ENCODE measurements at places on chromosomes 12 and 14. TPM values are rescaled to one million over a fixed set of nuclear protein-coding genes. Genes with fewer than 3 reads are reported as not detected.

The DCTN2 gene
- total RNA-seq = 117 TPM

The GYS2 gene
- total RNA-seq = not detected

- DNase-seq = no peak
These were observed 4.7 kb upstream of the PSMA6 start for GRCh38 chr14:35287431-35288013.

DNA sequence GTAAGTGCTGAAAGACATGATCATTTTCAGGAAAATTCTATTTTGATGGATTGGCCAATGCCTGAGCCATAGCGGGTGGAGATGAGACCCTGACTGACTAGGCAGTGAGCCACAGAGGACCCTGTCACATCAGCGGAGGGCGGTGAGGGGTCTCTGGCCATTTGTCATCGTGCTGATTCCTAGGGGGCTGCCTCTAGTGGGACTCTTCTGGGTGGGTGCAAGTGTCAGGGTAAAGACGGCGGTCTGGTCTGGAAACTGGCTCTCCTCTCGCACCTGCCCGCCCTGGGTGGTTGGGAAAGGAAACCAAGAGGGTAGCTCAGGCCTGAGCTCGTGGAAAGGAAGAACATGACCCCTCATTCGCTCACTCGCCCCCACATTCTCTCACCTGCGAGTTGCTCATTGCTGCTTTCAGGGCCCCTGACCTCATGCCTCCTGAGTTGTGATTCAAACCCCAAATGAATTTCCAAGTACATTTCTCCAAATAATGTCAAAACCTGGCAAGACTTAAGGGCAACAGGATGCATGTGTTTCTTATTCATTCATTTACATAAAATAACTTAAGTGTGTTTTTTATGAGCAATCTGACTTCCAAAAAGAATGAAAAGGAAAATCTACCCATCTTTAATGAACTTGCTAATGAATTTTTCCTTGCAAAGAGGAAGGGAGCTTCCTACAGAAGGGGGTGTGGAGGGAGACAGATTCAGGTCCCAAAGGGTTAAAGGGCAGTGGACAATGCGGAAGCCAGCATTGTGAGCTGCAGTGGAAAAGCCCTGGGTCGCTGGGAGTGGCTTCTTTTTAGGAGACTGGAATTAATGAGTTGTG is 12.8 kb downstream of the MEG3 start:
- no peak for DNase-seq

The EFS gene
- total RNA-seq = under 0.01 TPM

DNA sequence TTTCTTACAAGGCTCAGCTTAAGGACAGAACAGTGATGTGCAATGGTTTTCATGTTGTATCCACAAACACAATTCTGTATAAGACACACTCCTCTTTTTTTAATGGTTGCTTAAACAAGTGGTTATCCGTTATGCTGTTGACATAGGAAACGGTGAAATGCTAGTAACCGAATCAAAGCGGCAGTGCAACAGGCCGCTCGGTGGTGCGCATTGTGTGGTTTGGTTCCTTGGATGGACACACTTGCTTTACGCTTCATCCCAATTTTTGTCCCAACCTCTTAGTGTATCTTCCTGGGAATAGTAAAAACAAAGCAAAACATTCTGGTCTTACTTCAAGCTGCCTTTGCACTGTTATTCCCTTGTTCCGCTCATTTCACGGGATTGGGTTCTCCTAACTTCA is 650 bp upstream of the PTGER2 start:
- no peak for DNase-seq

The PTGES3 gene
- 42.3 TPM for total RNA-seq

The CELA1 gene
- total RNA-seq = not detected

DNA sequence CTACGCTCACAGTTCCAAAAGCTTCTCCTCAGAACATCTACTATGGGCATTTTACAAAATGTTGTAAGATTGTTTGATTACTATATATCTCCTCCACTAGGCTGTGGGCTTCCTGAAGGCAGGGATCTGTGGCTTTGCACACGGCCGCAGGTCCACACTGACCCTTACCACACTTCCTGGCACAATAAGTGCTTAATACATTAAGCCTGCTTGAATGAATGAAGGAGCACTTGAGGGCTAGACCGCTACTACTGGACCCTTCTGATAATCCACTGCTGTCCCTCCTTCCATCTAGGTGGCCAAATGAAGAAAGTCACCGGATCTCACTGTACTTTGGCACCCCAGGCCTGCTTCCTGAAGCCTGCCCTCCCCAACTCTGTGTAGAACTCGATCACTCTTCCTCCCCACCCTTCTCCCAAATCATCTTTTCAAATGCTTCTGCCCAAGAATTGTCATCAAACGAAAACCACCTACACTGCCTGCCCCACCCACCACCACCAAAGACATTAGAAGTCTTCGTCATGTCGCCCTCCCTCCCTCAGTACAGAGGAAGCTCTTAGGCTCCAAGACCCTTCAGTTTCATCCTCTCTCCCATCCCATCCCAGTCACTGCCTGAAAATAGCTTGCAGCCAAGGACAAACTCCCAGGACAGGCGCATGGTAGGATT is 596 bp upstream of the ZBTB39 start:
- DNase-seq = no peak

The IFNG-AS1 gene
- total RNA-seq = 0.27 TPM
